Astrocyte (in vitro differentiated cells and primary cell): ENCODE measurements at places on chromosomes 4 and X.
A peak's percentile ranks its signal among the peaks of the same experiment; 100 is the strongest.

DNA sequence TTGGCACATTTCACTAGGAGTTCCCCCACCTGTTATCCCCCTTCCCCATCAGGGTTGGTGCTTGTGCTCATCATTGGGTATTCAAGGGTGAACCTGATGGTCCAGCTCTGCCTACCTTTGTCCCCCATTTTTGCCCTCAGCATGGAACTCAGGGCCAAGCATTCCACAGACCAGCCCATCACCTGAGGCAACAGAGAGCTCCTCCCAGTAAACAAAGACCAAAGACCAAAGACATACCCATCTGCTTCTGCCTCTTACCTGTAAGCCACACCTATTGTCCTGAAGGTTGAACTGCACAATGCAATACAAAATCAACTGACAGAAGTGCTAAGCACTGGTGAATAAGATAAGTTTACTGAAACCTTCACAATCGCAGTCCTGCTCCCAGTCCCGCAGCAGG is 237.5 kb downstream of the PAPSS1 start:
- no peak for DNase-seq

GRCh38 chr4:38752372-38752940 is 30.3 kb downstream of the TLR10 start:
- DNase-seq = peak; percentile 58

GRCh38 chrX:21838937-21839333 is 482 bp upstream of the MBTPS2 start:
- DNase-seq = peak; percentile 6

GRCh38 chr4:104899863-104900262 is 246.8 kb upstream of the TET2 start:
- DNase-seq = no peak

DNA sequence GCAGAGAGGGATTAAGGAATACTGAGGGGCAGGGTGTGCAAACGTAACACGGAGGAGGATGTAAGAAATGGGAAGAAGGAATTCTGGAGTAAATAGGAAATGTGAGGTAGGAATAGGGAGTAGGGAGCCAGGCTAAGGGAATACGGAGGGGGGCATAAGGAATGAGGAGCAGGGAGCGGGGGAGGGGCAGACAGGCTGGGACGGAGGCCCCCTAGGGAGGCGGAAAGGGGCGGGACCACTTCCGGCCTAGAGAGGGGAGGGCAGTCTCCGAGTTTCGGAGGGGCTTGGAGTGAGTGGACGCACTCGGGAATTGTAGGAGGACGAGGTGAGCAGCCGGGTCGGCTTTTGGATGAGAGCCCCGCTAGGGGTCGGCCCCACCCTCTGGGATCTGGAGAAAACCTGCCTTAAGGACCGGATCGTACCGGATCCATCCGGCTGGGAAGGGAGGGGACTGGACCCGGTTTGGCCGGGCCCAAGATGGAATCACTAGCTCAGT is 612 bp downstream of the MAGED2 start:
- peak; percentile 22 for DNase-seq
